ENCODE measurements at places on chromosomes 2 and 18.

DNA sequence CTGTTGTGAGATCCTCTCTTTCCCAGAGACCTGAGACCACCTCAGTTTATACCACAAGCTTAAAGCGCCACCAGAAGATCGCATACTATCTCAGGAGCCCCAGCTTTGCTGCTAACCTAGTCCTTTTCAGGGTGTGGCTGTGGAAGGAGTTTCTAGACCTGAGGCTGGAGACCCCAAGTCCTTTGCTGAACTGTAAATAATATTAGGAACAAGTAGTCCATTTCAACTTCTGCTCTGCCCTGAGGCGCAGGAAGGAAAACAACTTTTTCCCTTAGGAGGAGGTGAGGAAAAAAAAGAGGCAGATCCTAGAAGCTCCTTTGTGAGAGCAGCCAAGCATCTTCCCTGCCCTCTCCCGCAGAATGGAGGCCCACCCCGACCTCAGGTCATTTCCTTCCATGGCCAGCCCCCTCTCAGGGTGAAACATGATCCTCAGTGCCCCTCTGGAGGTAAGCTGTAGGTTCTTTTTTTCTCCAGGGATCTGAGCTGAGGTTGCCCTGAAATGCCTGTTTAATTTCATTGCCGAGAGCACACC is 122.8 kb upstream of the LGALSL start:
- DNase-seq, result no peak

- DNase-seq, result no peak
Observed at GRCh38 chr2:236113948-236114347, 54.2 kb downstream of the GBX2 start.

DNA sequence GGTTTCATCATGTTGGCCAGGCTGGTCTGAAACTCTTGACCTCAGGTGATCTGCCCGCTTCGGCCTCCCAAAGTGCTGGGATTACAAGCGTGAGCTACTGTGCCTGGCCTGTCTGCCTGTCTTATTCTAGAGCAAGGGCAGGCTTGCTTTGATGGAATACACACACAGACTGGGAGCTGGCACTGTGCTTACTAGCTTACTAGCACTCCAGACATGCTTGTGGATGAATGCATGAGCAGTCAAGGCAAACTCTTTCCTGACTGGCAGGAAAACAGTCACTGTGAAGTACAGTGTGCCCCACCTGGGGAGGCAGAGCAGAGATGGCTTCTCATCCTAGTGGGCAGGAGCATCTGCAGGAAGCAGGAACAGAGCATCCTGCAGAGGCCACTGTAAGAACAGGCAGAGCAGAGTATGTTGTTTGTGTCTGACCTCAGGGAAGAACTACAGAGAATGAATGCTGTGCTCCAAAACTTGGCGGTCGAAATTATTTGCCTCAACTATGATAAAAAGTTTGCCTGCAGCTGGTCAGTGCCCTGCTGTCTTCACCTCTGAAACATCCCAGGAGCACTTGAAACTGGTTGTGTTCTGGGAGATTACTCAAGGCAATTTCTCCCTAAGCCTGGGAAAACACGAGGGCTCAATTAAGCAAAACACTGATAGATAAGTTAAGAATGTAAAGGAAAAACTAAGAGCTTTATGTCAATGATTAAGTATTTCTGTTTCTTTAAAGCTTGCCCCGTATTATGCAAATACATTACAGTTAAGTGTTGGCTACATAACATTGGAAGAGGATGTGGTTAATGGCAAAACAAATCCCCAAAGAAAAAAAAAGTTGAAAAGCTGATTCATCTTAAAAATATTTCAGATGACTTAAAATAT is 102.4 kb downstream of the VAPA start:
- DNase-seq, result no peak

DNA sequence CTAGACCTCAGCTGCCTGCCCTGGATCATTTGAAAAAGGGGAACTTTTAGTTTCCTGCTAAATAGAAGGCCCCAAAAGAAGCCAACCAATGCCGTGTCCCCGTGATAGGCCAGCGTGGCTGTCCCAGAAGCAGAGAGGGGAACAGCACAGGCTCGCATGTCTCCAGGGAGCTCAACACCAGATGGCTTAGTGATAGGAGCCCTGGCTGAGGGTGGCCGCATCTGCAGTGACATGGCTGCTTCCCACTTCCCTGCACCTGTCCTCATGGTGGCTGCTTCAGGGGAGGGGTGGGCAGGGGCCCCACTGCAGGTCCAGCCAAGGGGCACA is 79.6 kb downstream of the MBP start:
- DNase-seq, result peak; percentile 80

GRCh38 chr18:39938676-39939608 is 2016.1 kb upstream of the PIK3C3 start:
- no peak for DNase-seq

DNA sequence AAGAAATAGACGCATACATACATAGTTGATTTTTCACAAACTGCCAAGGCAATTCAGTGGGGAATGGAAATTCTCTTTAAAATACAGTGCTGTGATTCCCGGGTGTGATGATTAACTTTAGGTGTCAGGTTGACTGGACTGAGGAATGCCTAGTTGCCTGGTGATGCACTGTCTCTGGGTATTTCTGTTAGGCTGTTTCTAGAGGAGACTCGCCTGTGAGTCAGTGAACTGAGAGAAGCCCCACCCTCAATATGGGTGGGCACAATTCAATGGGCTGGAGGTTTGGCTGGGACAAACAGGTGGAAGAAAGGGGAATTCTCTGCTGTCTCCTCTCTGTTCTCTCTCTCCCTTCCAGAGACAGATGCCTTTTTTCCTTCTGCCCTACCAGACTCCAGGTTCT is 187.6 kb downstream of the ARHGAP28 start:
- no peak for DNase-seq

GRCh38 chr2:130972410-130972809 is 120.8 kb downstream of the FAM168B start:
- DNase-seq, result no peak

DNA sequence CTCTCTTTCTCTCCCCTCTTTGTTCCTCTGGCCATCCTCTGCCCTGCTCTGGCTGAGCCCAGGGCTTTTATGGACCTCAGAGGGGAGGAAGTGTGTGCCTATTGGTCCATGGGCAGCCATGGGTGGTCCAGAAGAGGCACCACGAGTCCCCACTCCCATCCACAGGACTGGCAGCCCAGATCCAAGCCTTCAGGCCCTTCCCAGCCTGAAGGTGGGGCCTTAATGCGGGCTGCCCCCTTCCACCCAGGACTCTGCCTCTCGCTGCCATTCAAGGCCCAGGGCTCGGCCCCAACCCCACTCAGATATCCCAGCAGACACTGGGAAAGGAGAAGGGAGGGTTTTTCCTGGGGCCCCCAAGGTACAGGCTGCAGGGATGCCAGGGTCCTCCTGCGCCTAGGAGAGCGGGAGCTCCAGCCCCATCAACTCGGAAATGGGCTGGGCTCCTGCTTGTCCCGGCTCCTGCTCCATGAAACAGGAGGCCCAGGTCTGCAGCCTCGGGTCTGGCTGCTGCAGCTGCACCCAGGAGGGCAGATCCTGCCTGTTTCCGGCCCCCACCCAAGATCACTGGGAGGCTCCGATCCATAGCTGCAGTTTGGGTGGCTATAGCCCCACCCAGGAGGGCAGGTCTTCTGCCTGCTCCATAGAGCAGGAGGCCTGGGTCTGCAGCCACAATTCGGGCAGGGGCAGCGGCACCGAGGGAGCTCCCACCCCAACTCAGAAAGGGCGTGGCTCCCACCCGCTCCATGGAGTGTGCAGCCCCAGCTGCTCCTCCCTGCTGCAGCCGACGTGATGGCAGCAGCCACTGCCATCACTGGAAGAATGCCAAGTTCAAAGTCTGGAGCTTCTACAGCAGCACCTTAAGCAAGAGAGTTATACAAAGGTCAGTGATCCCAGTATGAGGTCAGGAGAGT is 116.6 kb upstream of the RBBP8 start:
- DNase-seq, result peak; percentile 82
